ENCODE measurements at places on chromosomes 2 and 18.
A peak's percentile ranks its signal among the peaks of the same experiment; 100 is the strongest.

GRCh38 chr2:239311132-239312040 lies 89.4 kb downstream of the HDAC4 start:
- DNase-seq = no peak

GRCh38 chr2:188314314-188315054 lies 22.8 kb downstream of the GULP1 start:
- DNase-seq = no peak

DNA sequence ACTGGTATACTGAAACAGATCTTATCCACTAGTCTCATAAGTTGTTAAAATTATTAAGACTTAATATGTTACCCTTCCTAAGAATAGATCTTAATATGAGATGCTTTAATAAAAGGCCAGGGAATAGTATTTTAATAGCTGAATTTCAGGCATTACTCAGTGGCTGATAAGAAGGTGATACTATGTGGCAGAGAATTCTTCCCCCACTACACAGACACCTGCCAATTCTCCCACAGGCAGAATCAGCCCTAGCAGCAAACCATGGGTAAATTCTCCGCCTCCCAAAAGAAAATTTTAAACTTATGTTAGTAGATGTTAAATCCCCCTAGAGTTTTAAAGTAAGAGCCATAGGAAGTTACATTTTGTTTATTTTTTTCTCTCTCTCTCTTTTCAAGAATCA lies 888.8 kb downstream of the LRP1B start:
- no peak for DNase-seq

GRCh38 chr2:177147834-177148445 lies 64.7 kb upstream of the HNRNPA3 start:
- DNase-seq = peak; percentile 9

DNA sequence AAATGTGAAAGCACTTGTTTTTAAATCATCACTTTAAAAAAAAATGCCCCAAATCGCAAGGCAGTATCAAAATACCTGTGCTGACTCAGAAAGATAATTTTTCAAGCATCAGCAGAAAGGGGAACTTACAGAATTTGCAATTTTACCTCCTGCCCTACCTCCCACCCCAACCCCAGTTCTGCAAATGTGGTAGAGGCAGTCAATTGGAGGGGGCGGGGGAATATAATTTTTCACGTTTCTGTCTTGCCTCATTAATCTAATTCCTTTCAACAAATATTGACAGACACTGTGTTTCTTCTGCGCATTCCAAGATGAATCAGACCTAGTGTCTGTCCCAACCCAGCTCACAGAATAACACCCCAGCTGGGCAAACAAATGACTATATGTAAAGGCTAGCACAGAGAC lies 76.8 kb downstream of the ALPK2 start:
- no peak for DNase-seq

GRCh38 chr18:54159906-54160305 lies 64.6 kb downstream of the MBD2 start:
- DNase-seq = no peak

GRCh38 chr2:25692143-25692542 lies 18.8 kb upstream of the DTNB start:
- DNase-seq = no peak

GRCh38 chr2:198232281-198232680 lies 427.9 kb downstream of the PLCL1 start:
- no peak for DNase-seq

DNA sequence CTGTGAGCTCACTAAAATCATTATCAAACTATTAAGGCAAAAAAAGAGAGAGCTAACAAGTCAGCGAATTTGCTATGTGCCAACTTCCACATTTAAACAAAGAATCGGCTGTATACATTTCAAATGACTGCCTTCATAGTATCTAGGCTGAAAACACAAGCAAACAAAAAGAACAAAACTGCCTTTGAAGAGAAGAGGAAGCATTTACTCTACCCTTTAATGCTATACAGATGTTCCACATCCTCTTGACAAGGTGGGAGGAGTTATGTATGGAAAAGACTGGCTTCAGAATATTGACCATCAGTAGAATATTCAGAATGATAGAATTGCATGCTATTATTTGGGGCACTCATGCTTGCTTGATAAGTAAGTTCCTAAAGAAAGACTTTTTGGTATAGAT lies 741.7 kb downstream of the PLCL1 start:
- DNase-seq = no peak

DNA sequence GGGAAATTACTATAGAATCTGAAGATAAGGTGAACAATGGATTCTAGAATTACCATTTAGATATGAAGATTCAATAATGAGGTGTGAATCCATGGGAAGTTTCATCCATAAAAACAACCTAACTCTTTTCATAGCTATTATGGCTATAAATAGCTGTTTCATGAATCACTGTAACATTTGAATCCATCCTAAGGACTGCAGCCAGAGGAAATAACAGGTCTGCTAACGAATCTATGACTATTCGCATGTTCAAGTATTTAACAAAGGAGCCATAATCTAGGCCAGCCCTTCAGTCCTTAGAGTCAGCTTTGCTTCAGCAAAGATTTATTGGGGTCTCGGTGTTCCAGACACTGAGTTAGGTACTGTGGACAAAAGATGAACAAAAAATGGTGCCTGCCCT lies 87.1 kb downstream of the MYOM1 start:
- DNase-seq = no peak

DNA sequence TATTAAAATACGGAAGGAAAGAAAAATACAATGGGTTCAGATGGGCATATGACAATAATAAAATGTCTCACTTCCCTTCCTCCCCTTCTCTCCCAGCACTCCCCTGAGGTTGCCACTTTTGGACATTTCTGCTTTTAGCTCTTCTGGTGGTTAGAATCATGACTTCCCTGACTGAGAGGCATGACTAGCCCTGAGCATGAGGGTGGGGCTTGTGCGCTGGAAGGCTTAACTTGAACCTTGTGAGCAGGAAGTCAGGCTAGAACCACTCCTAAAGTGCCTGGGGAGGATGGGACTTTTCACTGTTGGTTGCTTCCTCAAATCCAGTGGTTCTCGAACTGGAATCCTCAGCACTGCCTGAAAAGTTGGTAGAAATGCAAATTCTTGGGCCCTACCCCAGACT lies 19.7 kb upstream of the ARHGAP25 start:
- peak; percentile 78 for DNase-seq

GRCh38 chr18:36513556-36513955 lies 216.0 kb downstream of the FHOD3 start:
- no peak for DNase-seq

GRCh38 chr2:10256031-10256514 lies 46.6 kb upstream of the HPCAL1 start:
- DNase-seq = no peak
